NCI-H510A treated with DMSO at 0.1 percent for 48 hours (cell line): ENCODE measurements at places on chromosomes 6 and 20.

DNA sequence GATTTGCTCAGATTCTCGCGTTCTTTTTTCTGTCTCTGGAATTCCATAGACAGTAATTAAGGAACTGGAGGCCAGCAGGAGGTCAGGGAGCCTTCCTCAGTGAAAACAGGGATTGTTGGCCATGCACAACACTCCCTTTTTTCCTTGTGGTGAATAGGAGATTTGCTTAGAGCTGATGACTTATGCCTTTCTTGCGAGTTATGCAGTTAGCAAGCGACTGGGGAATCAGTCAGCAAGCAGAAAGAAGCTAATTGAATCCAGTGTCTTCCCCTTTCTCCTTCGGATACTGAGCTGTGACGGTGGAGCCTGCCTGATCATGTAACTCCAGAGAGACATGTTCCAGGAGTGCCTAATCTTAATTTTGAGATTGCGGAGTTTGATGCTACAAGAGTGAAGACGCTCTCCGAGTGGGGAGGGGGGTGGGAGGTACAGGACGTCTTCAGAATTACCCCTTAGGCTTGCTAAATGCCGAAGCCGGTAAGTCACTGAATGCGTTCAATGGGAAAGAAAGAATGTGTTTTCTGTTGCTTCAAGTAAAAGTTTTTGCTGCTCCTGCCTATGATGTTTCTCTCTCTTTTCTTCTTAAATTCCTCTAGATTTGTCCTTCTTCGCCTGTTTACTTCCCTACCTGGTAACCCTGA lies 165.9 kb downstream of the SASH1 start:
- no peak for DNase-seq

GRCh38 chr6:27553123-27553904 lies 80.4 kb upstream of the ZNF184 start:
- no peak for DNase-seq

- no peak for DNase-seq
Measured at GRCh38 chr6:119891644-119892043, 542.1 kb upstream of the MAN1A1 start.

- no peak for DNase-seq
Measured at GRCh38 chr6:146898069-146898887, 299.5 kb downstream of the ADGB start.

DNA sequence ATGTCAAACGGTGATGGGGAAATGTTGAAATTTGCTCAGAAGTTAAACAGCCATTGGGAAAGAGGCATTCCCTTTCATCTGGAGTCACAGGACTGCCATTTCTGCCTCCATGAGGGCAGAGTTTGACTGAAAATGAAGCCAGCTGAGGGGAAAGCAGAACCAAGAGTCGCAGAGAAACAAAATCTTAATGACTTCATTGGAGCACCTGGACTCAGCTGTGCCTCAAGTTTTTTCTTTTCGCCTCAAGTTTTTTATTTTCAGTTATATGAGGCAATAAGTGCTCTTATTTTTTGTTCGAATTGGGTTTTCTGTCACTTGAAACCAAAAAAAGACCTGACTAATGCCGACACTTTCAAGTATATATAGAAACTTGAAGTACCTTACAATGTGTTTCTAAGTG lies 161.3 kb downstream of the PKHD1 start:
- no peak for DNase-seq

- DNase-seq: no peak
Measured at GRCh38 chr6:56549014-56549413, 93.7 kb downstream of the DST start.

GRCh38 chr20:39899881-39900280 lies 789.2 kb downstream of the MAFB start:
- no peak for DNase-seq

- DNase-seq: no peak
Measured at GRCh38 chr6:31465185-31465536, 32.8 kb upstream of the MICB start.

DNA sequence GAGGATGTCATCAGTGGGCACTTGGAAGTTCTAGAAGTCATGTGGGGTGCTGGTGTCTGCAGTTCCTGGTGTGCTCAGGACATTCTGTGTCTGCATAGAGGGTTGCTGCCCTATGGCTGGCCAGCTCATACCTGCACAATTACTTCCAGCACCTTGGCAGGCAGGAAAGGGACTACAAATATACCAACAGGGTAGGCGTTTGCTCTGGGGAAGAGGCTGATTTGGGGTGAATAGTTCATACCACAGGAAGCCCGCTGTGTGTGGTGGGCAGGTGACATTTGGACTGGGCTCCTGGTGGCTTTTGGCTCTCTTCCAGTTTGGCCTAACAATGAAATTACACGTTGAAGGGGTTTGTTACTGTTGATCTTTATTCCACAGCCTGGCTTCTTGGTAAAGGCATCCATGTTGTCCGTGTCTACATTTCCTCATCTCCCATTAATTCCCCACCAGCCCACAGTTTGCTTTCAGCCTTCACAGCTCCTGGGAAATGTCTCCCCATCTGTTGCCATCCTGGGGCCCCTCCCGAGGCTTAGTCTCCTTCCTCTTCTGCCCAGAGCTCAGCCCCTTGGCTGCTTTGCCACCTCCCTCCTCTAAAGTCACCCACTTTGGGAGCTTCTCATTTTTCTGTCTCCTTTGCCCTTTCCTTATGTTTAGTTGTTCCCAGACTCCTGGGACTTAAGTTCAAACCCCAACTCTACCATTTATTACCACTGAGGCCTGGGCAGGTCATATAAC lies 88.1 kb downstream of the RSPH3 start:
- DNase-seq: no peak

- no peak for DNase-seq
Measured at GRCh38 chr6:85747666-85748065, 105.0 kb upstream of the SYNCRIP start.

GRCh38 chr20:24588725-24589340 lies 119.4 kb downstream of the SYNDIG1 start:
- DNase-seq: no peak

DNA sequence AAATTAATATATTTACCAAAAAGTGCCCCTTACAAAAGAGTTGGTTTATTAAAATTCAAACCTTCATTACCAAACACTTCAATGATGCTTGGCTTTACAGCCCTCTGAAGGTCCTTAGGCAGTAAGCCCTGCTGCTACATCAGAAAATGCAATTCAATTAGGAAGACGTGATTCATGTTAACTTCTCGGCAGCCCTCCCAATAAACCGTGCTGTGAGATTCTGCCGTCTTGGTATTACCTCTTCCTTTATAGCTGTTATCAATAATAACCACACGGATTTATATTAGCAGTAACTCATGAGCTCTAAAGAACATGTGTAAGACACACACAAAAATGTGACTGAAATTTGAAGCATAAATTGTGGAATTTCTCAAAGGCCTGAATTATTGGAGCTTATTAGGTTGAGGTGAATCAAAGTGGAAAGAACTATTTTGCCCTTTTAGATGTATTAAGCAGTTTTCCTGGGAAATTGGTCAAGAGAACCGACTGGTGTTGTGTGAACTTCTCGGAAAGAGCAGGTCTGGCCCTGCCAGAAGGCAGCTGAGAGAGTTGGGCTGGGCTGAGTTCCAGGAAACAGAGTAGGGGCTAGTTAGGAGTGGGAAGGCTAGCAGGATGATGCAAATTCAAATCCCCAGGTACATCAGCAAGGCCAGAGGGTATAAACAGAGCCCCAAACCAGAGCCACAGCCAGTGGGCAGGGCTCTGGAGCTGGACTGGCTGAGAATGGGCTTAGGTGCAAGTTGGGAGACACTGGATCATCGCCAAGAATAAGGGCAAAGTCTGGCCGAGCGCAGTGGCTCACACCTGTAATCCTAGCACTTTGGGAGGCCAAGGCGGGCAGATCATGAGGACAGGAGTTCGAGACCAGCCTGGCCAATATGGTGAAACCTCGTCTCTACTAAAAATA lies 33.1 kb downstream of the FGD2 start:
- DNase-seq: no peak

GRCh38 chr6:156562019-156562418 lies 215.2 kb upstream of the ARID1B start:
- DNase-seq: no peak

DNA sequence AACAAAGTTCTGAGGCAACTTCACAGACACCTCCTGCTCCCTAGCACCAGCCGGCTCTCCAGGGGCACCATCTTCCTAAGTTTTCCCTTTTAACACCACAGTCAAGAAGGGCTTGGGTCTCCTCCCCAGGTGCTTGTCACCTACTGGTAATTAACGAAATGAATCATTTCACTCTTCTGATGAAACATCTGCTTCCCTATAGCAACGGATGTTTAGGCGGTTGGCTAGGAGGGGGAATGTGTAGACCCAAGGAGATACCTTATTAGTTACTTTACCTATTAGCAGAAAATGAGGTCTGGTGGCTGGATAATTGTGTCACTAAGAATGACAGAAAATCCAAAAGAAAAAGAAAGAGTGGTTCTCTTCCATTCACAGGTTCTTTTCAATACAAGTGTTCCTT lies 46.3 kb upstream of the FABP7 start:
- DNase-seq: no peak

GRCh38 chr20:36439040-36439730 lies 102.1 kb upstream of the MYL9 start:
- DNase-seq: peak; percentile 6

DNA sequence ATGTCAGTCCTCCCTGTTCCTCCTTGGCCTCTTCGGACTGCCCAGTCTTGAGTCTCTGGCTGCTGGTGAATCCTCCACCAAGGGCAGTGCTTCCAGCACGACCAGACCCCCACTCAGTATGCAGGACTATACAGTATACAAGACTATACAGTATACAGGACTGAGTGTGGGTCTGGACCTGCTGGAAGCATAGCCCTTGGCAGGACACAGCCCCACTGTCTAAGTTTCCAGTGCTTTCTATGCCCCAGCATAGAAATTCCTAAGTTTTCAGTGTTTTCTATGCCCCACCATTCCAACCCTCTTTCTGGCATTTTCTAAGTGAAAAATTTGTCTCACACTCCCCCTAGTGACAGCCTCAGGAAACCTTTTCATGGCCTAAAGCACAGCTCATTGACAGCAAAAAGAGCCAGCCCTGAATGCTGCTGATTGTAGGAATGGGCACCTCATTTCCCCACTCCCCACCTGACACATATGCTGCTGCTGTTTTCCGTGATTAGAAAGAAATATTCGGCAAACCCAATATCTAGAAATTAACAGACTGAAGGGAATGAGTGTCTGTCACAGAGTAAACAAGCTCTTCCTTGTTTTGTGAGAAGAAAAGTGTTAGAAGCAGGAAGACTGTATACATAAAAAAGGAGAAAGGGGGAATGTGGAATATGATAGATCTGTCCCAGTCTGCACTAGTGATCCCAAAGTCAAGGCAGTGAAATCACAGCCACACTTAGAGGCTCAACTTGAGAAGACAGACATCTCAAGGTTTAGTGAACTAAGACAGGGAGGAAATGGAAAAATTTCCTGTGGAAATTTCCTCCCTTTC lies 206.9 kb downstream of the IBTK start:
- DNase-seq: no peak

DNA sequence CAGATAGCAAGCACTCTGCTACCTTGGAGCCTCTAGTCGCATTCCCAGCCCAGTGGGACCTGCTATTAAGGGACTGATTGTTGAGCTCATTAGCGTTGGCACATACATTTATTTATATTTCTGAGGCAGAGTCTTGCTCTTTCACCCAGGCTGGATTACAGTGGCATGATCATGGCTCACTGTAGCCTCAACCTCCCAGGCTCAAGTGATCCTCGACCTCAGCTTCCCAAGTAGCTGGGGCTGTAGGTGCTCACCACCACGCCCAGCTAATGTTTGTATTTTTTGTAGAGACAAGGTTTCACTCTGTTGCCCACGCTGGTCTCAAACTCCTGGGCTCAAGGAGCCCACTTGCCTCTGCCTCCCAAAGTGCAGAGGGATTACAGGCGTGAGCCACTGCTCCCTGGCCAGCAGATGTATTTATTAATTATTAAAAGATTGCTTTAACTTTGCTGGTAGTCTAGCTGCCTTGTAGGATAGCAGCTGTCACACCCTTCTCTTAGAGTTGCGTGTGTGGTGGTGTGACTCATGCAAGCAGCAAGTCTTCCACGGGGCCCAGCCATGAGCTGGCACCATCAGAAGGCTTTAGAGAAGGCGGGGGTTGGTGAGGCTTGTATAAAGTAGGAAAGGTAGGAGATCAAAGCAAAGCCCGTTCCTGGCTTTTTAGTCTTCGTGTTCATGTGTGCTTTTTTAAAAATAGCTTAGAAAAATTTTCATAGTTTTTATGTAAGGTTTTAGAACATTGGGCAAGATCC lies 16.5 kb downstream of the ACTR5 start:
- DNase-seq: no peak

GRCh38 chr6:167045828-167046580 lies 46.8 kb downstream of the CEP43 start:
- no peak for DNase-seq

DNA sequence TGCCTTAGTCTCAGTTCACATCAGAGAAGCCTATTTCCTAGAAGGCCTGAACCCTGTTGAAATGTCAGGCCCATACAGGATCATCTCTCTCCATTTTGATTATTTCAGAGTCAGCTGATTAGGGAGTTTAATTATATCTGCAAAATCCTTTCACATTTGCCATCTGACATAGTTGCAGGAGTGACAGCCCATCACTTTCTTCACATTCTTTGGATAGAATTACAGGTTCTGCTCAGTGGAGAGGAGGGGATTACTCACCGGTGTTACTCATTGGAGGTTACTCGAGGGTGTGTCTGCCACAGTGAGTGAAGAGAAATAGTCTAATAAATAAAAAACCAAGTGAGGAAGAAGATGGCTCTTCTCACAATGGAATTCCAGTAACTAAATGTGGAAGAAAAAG lies 216.8 kb downstream of the TMEM242 start:
- DNase-seq: no peak

DNA sequence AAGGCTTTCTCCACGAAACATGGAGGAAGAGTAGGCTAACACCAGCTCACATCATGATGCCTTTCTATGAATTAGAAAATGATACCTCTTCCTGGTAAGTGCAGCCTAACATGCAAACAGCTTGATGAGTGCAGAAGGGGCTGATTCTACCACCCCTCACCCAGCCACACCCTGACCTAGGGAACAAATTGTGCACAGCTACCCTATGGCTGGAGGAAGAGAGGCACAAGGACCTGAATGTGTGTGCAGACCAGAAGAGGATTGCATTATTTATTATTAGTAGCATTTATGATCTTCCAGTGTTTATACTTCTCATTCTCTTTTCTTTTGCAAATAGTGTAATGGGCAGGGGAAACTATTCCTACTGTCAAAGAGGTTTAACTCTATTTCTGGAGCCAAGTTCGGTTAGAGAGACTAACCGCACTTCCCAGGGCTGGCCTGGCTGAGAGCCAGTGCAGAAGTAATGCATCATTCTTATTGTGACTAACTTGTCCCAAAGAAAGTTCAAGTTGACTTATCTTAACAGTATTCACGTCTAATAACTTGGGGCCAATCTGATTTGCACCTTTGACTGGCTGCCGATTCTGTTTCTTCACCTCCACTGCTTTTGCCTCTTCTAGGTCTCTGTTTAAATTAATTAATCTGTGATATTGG lies 237.5 kb downstream of the CD83 start:
- DNase-seq: no peak

DNA sequence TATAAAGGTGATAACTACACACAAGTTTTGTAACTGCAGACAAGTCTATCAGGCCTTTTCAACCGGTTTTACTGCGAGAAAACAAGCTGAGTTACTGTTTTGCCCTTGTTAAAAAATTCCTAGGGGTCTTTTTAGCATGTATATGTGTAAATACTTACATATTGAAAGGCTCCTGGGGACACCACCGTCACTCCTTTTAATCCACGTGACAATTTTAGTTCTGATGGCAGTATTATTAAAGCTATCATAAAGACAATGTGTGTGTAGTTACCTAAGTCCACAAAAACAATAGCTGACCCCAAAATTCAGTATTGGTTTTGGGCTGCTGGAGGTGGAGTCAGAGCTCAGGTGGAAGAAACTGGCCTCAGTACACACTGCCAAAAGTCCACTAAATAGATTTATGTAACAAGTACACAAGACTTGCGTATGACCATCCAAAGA lies 41.3 kb upstream of the HFE start:
- no peak for DNase-seq
